ENCODE measurements at places on chromosomes 3 and 15. TPM values are rescaled to one million over a fixed set of nuclear protein-coding genes. Genes with fewer than 3 reads are reported as not detected.

DNA sequence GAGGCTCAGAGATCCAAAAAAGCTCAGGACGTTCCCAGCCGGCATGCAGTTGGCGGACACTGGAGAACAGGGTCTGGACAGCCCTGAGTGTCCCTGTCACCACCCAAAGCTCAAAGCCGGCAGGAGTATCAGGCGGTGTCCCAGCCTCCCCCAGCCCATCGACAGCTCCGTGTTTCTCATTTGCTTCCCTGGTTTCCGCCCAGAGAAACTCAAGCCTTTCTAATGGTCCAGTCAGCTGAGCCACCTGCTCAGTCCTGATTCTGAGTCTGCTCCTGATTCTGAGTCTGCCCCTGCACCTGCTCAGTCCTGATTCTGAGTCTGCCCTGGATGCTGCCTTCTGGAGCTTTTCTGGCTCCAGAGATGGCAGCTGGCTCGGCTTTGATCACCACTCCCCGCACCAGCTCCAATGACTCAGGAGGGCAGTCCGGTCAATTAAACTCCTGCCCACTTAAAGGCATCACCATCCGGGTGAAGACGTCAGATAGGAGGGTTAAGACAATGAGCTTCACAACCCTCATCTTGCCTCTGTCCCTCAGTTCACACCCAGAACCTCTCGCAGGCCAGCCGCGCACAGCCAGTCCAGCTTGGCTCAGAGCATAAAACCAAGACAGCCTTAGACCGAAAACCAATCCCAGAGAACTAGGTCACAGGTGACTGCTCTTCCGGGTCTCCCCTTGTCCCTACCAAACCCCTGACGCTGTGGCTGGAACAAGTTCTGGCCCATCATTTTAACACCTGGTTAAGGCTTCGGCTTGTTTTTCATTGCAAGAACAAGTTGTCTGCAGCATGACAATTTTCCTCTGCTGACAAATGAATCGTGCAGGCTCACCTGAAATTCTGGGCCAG is 6.8 kb downstream of the PCSK6 start:
- DNase-seq: peak; percentile 71

- peak; percentile 76 for DNase-seq
These were observed 486 bp downstream of the CDIN1 start for GRCh38 chr15:36579792-36580431.

DNA sequence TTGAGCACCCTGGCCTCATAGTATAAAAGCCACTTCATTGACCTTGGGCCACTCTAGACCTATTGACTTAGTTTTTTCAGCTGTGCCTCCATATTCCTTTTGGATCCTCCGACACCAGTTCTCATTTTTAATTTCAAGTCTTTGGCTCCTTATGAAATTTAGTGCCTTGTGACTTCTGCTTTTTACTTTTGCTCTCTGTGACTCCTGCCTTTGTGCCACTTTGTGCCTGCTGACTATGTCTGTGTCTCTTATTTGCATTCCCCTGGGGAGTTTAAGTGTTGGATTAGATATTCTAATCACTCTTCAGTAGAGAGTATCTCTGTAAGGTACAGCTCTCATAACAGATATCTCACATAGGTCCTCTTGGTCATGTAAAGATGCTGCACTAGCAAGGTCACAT is 39.6 kb upstream of the GPR149 start:
- no peak for DNase-seq

ESYT3 gene
- total RNA-seq: 2.4 TPM

MEIS2 gene
- total RNA-seq: 40.3 TPM

CSPG5 gene
- 0.32 TPM for total RNA-seq

- no peak for DNase-seq
These were observed 36.1 kb downstream of the BNC1 start for GRCh38 chr15:83248151-83249029.

DNA sequence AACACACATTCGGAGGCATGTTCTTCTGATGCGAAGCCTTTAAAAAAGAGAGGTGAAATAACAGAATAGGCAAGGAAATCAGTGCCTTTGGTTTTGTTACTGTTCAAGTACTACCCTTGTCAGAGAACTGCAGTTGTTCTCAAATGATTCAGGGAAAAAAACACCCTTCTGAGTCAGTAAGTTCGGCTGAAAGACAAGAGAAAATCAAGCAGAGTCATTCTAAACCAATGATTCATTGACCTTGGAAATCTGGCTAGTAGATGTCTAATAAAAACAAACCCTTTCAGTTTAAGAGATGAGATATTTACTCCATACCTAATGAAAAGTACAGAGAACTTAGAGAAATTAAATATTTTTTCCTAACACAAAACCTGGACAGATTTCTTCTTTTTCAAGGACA is 72.7 kb upstream of the ABI3BP start:
- no peak for DNase-seq

PLA2G4E gene
- 0.08 TPM for total RNA-seq

DNA sequence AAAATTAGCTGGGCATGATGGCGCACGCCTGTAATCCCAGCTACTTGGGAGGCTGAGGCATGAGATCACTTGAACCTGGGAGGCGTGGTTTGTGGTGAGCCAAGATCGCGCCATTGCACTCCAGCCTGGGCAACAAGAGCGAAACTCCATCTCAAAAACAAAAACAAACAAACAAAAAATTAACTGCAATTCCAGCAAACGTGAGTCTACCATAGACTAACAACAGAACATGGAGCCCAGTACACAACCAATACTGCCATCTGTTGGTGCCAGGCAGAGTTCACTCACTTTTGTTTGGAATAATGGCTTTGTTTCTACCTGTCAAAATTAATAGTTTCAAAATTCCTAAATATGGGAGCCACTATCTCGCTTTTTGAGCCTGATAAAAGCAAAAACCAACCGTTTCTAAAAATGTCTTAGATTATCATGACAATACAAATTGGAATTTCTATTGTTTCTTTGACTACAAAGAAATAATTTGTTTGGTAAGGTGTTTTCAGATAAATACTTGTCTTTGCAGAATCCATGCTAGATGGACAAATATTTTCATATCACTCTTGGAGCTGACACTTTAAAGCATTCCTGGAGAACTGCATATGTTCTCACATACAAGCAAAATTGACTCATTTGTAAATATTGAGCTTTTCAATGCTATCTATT is 45.0 kb downstream of the GPR176 start:
- DNase-seq: no peak

- DNase-seq: no peak
These were observed 115.8 kb downstream of the FBXL22 start for GRCh38 chr15:63712828-63713520.

TLR9 gene
- 0.16 TPM for total RNA-seq

DNA sequence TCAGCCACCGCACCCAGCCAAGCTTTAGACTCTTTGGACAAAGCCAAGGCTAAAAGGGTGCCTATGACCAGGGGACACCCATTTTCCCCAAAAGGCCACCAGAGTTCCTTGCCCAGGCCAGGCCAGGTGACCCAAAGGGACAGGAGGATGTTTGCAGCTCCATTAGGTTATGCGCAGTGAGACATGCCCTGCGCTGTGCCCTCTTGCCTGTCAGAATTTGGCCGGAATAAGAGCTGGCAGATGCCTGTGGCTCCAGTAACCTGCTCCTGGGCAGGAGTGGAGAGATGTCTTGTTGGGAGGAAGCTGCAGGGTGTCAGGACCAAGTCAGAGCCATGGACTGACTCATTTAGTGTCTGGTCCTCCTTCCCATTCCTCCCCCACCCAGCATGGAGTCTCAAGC is 20.5 kb downstream of the DNASE1L3 start:
- no peak for DNase-seq

GRCh38 chr3:95586754-95587153 is 1227.6 kb upstream of the EPHA6 start:
- DNase-seq: no peak

All from cardiac septum (tissue), 1 donor.